ENCODE measurements at places on chromosomes 2 and 18.

DNA sequence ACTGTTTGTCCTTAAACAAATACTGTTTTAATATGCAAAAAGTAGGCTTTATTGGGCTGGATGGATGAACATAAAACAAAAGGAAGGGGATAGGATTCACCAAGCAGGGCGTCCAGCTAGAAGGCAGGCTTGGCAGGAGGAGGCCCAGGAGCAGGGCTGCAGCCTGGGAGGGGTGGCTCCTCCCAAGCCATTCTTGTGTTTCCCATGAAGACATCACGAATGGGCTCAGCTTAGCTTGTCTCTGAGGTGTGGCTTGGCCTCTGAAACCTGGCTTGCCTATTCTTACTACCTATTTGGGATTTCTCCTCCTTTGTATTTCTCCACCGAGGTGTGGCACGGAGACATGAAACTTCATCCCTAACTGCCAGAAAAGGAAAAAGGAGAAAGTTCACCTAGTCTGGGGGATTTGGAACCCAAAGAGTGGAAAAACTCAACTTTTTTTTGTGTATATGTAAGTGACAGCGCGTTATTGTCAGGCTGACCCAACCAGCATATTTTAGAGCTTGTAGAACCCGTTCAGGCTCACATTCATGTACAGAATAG, 481.9 kb upstream of the SPRED2 start:
- no peak for DNase-seq

DNA sequence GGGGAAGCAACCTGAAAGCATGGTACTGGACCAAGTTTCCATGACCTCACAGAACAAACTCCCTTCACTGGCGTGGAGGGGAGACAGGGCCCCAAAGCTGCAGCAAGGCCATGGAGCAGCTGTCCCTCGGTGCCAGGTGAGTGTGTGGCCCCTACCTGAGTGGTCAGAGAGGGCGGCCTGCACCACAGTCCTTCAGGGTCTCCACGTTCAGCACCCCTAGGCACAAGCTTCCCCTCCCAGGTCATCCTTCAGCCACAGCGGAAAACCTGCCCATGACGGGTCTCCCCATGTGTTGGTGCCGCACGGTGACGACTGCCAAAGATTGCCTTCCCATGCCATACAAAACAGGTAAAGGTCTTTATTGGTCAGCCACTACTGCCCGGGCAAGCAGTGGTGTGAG, 201.6 kb downstream of the MGAT5 start:
- DNase-seq = no peak

GRCh38 chr2:28341208-28341891, 51.3 kb upstream of the FOSL2 start:
- DNase-seq = no peak

DNA sequence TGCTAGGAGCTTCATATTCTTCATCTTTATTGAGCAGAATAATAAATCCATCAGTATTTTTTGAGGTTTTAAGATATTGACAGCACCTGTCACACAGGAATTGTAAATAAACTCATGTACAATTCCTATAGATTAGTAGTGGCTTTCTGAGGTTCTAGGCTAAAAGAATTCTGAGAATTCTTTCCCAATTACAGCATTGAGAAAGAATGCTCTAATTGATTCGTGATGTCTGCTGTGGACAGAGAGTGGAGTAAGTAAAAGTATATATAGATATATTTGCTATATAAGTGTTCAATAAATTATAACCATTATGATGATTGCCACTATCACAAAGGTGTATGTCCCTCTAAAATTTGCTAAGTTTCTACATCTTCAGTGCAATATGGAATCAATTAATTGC, 186.5 kb upstream of the NRP2 start:
- no peak for DNase-seq

- DNase-seq = no peak
Measured at GRCh38 chr2:86065512-86065911, 40.2 kb downstream of the POLR1A start.

- no peak for DNase-seq
Measured at GRCh38 chr2:98875746-98876145, 60.3 kb downstream of the CRACDL start.

GRCh38 chr2:54090521-54091117, 24.8 kb upstream of the ACYP2 start:
- no peak for DNase-seq

DNA sequence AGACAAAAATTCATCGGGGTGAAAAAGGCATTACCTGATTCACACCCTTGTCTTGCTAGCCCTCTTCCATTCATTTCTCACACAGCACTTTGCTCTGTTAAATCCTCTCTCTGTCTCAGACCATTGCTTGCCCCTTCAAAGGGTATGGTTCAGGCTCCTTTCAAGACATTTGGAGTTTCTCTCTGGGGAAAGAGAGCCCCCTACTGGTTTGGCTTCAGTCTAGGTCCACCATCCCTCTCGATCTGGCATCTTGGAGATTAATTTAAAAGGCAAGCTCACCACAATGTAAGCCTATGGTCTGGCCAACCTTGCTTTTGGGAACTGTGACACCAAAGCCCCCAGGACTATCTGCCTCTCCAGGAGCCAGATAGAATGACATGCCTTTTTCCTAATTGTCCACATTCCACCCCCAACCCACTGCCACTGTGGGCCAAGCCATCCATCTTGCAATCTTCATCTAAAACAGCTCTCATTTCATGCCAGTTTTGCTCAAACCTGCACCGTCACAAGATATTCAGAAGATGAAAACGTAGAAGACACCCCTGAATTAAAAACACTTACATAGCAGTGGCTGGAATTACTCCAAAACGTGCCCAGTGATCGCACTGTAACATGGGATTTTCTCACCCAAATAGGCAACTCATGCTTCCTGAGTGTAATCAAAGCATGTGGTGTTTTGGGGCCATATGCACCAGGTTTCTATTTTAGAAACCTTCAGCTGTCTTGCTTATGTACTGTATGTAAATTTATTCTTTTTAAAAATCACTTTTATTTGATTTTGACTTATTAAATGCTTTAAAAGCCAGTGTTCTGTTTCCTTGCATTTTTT, 93.9 kb downstream of the FARSB start:
- peak; percentile 86 for DNase-seq

DNA sequence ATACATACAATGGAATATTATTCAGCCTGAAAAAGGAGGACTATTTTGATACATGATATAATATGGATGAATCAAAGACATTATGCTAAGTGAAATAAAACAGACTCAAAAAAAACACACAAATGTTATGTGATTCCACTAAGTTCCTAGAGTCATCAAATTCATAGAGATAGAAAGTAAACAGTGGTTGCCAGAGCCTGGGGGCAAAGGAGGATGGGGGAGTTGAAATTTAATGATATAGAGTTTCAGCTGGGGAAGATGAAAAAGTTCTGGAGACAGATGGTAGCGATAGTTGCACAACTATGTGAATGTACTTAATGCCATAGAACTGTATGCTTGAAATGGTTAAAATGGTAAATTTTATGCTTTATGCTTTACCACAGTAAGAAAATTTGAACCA, 119.7 kb downstream of the METTL4 start:
- no peak for DNase-seq

DNA sequence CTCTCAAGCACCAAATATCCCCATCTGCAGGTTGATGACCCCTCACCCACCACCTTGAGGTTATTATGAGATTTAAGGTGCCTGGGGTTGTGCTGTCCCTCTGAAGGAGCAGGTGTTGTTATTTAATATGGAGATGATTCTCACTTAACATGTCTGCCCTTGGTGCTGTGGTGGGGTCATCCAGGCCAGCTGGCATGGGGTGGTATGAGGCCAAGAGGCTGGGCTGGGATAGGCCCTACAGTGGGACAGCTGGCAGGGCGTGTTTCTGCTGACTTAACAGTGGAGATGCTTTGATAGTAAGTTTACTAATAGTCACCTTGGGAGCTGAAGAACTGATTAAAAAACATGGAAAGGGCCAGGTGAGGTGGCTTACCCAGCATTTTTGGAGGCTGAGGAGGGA, 22.4 kb downstream of the SERPINB12 start:
- no peak for DNase-seq

DNA sequence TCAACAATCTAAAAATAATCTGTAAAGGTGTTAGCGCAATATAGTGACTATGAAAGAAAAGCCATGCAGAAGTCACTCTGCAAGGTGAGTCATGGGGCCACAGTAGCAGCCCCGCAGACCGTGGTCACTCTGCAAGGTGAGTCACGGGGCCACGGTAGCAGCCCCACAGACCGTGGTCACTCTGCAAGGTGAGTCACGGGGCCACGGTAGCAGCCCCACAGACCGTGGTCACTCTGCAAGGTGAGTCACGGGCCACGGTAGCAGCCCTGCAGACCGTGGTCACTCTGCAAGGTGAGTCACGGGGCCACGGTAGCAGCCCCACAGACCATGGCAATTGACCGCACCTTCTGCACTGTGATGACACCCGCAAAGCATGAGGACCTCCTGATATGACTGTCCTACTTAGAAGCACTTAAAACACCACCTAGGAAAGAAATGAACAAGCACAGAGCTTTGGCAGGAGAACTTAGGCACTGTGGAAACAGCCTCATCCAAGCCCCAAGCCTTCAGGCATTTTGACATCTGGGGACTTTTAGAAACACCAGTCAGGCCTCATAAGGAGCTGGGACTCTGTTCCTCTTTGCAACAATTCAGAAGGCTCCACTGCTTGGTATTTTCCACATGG, 70.1 kb downstream of the LDLRAD4 start:
- no peak for DNase-seq

- DNase-seq = no peak
Measured at GRCh38 chr2:206432193-206433082, 10.9 kb upstream of the ADAM23 start.

GRCh38 chr18:12791610-12792009, 88.8 kb downstream of the PSMG2 start:
- DNase-seq = no peak

DNA sequence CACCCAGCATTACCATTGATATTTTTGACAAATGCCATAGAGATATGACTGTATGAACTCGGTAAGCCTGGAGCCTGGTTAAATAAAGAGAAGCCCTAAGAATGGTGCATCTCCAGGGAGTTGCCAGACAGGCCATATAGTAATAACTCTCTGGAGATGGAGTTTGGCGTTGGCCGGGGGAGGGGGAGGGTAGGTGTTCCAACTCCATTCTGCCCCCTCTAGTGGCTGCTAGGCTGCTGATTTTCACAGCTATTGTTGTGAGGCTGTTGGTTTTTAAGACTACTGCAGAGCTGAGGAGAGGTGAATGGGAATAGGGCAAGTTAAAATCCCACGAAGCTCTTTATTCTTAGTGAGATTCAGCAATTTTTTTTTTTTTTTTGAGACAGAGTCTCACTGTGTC, 99.9 kb downstream of the GALNT14 start:
- no peak for DNase-seq

DNA sequence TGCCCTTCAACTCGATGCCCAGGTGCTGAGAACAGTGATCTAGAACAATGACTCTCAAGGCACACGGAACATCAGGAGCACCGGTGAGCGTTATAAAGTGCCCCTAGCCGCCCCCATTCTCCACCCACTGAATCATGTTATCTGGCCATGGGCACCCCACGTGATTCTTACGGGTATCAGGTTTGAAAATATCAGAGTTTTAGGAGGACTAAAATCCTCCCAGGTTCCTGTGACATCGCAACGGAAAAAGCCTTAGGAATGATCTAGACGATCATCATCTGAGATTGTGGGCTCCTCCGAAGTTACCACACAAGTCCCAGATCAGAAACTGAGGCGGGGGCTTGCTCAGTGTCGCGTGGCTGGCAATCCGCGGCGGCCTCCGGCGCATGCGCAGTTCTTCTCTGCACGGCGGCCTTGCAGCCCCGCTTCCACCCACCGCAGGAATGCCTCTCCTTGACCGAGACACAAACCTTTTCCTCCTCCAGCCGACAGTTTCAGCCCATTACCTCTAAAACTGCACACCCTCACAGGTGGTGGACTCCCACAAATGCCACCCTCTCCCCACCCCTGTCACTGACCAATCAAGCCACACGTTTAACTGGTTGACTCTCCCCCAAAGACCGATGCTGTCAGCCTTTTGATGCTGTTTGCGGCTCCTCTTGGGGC, 5.8 kb upstream of the MRPL33 start:
- peak; percentile 53 for DNase-seq

DNA sequence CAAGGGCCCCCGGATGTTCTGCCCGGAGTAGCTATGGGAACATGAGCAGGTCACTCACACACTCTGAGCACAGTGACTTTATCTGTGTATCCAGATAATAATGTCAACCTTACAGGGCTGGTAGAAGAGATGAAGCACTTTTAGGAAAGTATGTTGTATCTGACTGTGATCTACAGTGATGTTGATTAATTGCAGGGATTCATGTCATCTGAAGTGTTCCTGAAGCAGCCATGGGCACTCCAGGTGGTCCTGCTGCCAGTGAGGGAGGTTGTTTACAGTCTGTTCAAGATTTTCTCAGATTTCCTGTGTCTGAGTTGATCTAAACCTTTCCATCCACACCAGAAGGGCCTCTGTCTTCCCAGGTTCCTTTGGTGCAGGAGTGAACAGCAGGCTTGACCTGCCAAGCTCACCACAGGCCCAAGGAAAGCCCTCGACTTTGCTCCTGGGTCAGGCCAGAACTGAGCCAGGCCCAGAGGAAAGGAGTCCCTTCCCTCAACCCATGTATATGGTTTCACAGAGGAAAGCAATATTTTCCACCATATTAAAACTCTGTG, 28.0 kb downstream of the KIAA2012 start:
- DNase-seq = peak; percentile 36
